Hematopoietic multipotent progenitor cell treated with erythropoietin and hydrocortisone succinate and interleukin-3 and kit ligand, for 17 days (in vitro differentiated cells): ENCODE measurements at places on chromosomes 1 and 21.

DNA sequence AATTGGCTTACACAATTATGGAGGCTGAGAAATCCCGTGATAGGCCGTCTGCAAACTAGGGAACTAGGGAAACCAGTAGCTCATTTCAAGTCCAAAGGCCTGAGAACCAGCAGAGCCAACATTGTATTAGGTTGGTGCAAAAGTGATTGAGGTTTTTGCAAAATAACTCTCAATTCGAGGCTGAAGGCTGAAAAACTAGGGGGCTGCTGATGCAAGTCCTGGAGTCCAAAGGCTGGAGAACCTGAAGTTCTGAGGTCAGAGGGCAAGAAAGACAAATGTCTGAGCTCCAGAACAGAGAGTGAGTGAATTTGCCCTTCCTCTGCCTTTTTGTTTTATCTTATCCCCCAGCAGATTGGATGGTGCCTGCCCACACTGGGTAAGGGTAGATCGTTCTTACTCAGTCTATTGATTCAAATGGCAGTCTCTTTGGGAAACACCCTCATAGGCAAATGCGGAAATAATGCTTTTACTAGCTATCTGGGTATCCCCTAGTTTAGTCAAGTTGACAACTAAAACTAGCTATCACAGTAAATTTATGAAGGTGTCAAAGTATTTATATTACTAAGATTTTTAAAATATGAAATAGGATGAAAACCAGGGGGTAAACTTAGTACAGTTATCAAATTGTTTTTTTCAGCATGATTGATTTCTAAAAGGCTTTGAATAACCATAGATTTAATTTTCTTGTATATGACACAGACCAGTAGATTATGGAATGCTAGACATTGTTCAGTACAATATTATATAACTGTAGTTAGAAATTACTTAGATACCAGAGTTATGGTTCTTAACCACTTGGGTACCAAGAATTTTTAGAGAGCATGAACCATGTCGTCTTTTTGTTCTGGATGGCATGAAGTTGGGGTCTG, 15.4 kb downstream of the RABGAP1L start:
- DNase-seq, result no peak

DNA sequence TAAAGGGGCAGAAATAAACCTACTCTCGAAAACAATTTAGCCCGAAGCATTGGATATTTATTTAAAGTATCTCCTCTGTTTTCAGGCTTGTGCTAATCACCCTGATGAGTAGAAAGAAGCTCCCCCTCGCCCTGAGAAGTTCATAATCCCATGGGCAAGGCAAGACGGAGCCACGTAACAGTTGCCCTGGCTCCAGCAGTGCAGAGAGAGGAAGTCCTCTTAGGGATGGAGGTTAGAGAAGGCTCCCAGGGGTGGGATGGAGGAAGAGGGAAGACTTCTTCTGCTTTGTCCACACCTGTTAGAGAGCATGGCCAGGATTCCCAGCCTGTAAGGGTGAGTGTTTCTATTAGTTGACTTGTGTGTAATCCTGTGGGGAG, 3.4 kb upstream of the GPR25 start:
- no peak for DNase-seq

DNA sequence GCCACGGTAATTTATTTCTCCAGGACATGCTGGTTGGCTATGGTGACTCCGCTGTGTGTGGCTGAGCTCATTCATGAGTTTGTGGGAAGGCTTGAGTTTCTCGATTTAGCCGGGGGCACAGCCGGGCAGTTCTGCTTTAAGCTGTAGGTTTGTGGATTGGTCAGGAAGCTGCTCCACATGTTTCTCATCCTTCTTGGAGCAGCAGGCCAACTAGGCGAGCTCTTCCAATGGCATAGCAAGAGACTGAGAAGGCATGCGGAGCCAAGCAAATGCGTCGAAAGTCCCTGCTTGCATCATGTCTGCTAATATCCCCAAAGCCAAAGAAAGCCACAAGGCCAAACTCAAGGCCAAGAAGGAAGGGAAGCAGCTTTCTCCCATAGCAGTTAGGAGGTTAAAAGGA, 71.6 kb upstream of the GREM2 start:
- DNase-seq, result no peak

DNA sequence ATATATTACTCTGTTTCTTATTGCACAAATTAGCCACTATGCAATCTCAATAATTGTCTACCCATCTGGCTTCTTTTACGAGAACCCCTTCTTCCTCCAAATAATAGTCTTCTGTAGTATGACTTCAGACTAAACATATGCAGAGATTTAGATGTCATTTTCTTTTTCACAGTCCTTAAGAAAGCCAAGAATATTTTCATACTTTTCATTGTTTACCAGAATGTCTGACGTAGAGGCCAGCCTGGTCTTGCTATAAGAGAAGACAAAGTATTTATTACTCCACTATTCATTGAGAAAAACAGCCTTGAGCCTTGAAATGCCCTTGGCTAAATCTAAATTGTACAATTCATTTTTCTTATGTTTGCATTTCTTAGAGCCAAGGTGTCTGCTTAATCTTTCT, 714.9 kb upstream of the CXADR start:
- DNase-seq, result no peak

DNA sequence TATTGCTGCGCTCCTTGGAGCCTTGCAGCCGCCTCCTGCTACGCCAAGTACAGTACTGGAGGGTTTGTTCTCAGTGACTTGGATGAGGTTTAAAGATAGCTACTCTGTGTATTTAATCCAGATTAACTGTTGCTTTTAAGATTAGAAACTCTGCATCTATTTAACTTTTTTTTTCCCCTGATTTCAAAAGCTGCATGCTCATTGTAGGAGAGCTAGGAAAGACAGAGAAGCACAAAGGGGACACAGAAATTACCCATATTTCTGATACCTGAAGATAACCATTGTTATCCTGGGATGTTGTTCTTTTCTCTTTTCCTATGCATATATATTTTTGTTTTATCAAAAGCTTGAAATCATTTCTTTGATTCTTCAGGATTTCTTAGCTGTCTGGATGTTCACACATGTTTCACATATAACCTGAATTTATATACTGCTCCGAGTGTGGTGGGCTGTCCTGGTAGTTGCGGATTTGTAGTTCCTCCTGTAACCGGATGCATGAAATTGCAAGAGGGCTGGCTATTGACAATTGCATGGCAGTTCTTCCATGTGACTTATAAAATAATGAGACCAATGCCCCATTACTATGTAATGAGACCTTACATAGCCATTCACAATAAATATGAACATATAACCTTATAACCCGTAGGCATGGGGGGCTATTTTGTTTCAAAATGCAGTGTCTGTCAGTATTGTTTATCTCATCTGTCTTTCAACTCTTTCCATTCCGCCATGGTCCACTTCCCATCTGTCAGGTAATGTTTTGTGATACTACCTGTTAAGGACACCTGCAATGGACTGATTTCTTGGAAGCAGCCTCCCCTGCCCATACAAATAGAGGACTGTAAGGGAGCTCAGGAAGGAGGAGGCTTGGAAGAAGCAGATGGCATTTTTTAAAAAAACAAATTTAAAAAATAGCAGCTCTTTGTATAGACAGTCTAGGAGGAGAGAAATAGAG, 1.4 kb downstream of the RAVER2 start:
- no peak for DNase-seq

DNA sequence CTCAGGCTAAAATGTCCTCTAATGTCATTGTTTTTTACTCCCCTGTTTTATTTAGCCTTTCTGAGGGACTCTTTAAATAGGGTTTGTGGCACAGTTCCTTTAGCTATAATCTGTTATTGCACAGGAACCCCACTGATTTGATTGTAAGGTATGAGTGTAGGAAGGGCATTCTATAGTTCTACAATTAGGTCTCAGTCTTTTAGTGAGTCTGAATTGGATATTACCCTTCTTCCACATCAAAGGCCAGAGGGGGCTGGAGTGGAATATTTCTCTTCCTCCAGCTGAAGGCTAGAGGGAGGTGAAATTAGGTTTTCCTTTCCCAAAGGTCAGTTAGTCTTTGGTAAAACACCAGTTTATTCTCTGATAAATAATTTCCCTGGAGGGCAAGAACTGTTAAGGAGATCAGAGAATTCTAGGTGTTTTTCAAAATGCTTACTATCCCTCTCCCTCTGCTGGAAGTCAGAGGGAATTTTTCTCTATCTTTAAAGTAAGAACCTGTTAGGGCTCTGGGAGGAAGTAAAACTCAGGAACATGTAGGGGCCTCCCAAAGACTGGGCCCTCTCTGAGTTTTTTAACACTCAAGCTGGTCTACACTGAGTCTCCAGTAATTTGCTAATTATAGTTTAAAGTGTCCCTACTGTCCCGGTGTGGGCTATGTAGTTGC, 176.3 kb upstream of the ZNHIT6 start:
- no peak for DNase-seq

- DNase-seq, result no peak
Measured at GRCh38 chr1:41719590-41719989, 199.1 kb downstream of the HIVEP3 start.

GRCh38 chr1:197677313-197677712, 98.0 kb downstream of the DENND1B start:
- DNase-seq, result no peak

DNA sequence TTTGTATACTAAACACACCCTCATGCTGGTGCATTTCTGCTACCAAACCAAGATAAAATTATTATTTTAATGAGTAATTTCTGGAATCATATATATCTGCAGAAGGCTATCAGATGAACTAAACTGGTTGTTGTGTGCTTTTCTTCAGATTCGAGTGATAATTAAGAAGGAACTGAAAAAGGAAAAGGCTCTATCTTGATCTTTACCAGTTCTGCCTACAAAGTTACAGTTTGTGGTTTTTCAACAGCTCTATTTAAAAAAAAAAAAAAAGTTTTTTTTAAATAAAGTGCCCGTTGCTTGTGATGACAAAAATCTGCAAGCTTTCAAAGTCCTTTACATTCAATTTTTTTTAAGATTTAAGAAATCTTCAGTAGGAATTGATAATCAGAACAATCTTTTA, 13.6 kb downstream of the DENND1B start:
- no peak for DNase-seq
